ENCODE measurements at places on chromosomes 11 and 22.

- no peak for DNase-seq
Measured at GRCh38 chr11:67662835-67663531, 11.4 kb downstream of the ALDH3B2 start.

DNA sequence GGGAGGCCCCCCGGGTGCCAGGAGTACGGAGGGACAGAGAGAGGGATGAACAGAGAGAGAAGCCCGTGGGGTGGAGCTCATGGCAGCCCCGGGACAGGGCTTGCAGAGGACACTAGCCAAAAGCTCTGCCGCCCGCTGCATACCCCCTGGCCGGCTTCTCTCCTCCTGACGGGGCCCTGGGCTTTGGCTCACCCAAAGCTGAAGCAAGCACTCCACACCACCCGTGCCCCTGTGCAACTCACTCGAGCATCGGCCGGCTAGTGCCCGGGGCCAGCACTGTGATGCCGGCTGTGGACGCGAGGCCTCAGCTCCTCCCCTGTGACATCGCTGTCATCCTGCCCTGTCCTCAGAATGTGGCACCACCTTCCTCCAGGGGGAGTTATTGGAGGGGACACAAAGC is 429.6 kb downstream of the BRD1 start:
- no peak for DNase-seq

DNA sequence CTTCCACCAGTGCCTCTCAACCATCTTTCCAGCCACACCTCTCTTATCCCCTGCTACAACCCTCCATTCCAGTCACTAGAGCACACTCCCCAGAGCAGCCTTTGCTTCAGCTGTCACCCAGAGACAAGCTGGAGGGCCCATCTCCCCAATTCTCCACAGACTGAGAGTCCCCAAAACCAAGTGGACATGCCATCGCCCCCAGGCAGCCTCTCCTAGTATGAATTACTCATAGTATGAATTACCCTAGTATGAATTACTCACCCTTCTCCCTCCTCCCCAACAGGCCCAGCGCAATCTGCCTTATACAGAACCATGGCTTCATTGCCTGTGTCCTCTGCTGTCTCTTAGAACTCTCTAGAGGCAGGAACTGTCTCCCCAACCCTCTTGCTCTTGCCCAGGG is 24.8 kb downstream of the MYH9 start:
- no peak for DNase-seq

DNA sequence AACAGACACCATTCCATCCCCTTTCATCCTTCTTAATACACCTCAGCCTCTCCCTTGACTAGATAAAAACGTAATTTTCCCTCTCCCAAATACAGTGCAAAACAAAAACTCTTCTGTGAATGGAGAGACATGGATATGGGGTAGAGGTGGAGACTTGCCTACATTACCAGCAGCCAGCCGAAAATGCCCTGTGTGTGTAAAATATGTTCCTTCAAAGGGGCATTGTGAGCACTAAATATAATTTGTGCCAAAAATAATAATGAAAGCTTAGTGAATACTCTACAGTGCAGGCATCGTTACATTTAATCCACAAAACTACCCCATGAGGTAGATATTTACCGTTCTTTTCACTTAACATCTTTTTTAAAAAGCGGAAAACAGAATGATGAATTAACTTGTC is 1.0 kb upstream of the TRIM44 start:
- DNase-seq: no peak

- peak; percentile 16 for DNase-seq
Measured at GRCh38 chr11:119470317-119471291, 47.6 kb upstream of the THY1 start.

Data from ACHN (cell line).